ENCODE measurements at places on chromosomes 3 and 15.

DNA sequence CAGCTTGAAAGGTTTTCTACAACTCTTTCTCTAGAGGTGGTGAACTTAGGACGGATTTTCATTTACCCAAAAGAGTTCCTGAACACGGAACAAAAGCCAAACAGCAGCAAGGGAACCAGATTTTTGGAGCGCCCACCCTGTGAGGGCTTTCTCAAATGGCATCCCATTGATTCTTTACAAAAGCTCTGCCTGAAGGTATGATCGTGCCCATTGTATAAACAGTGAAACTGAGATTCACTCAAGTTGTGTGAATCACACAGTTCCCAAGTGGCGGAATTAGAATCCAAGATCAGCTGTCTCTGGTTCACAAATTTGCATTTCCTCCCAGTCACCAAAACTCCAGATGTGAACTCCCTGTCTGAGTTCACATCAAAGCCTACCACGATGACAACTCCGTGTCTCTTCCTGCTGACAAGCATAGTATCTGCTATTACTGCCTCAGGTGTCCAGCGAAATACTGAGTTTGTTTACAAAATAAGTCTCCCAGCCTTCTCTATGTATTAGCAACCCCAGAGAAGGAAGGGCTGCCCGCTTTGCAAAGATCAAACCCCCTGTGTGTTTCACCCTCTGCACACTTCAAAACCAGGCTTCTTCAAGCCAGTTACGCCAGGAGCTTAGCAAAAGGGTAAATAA, 235.9 kb upstream of the ST8SIA2 start:
- DNase-seq: no peak

DNA sequence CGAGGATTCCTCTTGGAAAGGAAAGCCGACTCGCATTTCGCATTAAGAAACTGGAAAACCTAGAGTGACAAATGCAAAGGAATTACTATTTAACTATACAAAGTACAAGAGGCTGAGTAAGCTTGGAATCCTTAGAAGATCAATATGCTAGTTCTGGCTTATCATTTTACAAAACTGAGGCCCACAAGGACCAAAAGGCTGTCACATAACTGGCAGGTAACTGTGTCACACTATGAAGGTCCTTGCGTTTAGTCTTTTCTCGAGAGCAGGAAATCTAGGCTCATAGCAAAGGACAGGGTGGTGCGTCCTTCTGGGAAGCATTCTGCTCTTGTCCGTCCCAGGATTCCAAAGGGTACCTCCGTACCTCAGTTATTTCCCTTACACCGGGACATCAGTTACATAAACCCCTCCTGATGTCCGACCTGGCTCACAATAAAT, 629 bp downstream of the RPL24 start:
- no peak for DNase-seq

GRCh38 chr15:71199384-71200351, 84.4 kb downstream of the THSD4 start:
- DNase-seq: no peak

DNA sequence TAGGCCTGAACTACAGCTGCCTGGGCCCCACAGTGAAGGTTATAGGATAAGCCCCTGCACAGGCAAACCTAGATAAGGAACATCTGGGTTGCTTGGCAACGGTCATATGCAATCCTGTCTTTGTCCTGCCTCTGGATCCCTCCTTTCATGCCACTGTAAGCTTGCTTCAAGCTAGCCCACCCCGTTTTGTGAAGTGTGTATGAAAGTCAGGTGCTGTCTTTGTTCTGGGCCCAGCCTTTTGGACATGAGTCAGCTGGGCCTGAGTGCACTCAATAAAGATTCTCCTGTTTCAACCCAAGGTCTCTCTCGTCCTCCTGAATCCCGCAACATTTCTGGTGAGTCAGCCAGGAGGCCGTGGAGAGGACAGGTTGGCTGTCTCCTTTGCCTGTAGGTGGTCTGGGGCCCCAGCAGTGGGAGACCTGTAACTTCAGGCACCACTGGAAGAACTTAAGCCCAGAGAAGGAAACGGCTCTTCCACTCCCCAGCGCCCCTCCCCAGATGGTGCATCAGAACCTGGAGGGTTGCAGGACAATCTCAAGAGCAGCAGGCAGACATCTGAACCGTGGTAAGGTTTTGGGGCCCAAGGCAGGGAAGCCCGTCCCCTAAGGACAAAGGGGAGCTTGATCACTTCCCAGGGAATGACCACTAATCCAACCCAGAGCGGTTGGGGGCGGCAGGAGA, 8.3 kb upstream of the SLC9C1 start:
- DNase-seq: no peak

DNA sequence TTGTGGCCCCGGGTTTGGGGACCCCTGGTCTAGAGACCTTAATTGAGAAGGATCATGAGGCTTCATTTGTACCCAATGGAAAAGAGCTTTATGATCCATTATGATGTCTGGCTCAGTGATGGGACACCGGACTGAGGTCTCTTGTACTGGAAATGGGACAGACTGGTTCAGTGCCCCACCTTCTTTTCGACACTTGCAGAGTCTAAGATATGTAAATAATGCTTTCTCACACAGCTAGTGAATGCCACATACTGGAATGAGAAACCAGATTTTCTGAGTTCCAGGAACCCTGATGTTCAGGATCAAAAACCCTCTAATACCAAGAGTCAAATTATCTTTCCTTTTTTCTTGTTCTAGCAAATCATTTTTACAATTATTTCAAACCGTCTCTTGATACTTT, 116.3 kb upstream of the ARPP21 start:
- DNase-seq: no peak

Data from NCI-H510A (cell line).